NCI-H1048 (cell line): ENCODE measurements at places on chromosomes 6 and 20.

GRCh38 chr6:14254505-14254904 lies 136.9 kb downstream of the CD83 start:
- DNase-seq: no peak

DNA sequence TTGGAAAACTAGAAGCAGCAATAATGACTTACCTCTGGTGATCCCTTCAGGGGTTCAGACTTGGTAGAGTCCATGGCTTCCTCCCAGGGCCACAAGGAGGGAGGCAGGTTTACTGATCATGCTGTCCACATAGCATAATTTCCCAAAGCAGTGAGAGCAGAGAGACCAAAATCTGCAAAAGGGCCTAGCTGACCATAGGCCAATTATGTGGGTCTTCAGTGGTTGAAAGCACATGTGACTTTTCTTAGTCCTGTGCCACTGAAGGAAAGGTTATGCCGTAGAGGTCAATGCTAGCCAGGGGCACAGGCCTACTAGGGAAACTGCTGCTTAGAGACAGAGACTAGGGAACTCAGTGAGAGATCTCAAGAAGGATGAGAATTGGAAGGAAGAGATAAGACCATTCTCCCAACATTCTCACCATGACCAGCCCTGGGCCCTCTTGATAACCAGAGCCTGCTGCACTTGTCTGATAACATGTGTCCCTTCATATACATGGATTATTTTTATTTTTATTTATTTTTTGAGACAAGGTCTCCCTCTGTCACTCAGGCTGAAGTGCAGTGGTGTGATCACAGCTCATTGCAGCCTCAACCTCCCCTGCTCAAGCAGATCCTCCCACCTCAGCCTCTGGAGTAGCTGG lies 2.0 kb upstream of the GTPBP2 start:
- no peak for DNase-seq

DNA sequence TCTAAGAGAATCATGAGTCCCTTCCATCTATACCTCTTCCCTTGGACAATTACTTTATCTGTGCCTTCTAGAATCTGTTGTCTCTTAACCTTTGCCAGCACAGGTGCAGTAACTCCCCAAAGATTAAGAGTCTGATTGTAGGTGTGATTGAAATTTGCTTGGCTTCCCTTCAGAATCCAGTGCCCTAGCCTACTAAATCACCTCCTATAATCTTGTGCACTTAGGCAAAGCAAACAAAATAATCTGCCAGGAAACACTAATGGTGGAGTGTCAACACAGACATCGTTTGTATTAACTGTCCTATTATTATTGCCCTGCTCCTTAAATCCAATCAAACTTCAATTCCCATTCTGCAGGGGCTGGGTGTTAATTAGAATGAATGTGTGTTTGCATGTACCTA lies 28.0 kb downstream of the ID4 start:
- DNase-seq: no peak

GRCh38 chr6:131694832-131695426 lies 6.3 kb downstream of the OR2A4 start:
- peak; percentile 11 for DNase-seq

- no peak for DNase-seq
Observed at GRCh38 chr20:51128198-51128597, 105.3 kb upstream of the KCNG1 start.

DNA sequence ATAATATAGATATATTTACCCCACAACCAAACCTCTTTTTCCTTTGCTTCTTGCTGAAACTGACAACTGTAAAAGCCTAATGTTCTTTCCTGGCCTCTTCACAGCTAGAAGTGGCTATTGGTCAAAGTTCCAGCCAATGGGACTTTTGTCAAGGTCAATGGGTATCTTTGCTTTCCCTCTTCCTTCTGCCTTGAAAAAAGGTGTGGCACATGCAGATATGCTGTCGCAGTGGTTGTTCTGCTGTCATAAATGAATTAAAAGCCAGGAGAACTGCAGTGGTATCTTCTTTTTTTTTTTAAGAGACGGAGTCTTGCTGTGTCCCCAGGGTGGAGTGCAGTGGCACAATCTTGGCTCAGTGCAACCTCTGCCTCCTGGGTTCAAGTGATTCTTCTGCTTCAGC lies 29.9 kb downstream of the MAN1A1 start:
- DNase-seq: no peak

DNA sequence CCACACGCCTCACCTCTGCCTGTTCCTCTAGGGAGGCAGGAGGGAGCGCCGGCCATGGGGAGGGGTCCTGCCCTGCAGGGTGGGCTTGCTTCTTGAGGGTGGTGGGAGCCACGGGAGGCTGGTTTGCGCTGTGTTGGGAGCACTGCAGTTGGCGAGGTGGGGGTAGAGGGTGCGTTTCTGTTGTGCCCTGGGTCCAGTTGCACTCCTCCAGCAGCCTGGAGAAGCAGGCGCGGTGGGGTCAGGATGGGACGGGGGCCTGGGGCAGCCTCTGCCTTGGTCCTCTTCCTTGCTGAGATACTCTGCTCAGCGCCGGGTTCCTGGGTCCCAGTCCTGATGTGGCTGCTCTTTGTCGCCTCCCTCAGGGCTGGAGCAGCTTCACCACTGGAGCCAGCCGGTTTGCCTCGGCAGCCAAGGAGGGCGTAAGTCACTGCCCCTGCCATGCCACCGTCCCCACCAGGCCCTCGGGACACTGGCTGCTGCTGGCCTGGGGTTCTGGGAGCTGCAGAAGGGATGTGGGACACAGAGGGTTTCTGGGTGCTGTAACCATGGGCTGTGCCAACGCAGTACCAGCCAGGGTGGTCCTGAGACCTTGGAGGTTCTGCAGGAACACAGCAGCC lies 8.4 kb downstream of the ARFGAP1 start:
- DNase-seq: no peak

DNA sequence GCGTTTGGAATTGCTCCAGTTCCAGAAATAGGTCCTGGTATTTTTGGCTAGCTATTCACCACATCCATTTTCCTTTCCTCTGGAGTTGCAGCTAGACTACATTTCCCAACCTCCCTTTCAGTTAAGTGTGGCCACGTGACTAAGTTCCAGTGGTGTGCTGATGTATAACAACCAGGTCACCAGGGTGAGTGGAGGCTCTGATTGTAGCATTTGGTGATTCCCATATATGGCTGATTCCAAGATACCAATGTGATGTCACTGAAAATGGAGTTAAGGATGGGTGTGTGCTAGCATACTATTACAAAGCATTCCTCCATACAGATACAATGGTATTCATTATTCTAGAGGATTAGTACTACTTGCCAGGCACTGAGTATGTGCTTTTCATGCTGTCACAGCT lies 49.7 kb upstream of the STK35 start:
- DNase-seq: no peak

- DNase-seq: no peak
Observed at GRCh38 chr6:149077208-149077607, 240.3 kb upstream of the TAB2 start.

GRCh38 chr20:8242827-8243724 lies 111.0 kb downstream of the PLCB1 start:
- no peak for DNase-seq

- DNase-seq: no peak
Observed at GRCh38 chr20:17652411-17652810, 29.6 kb downstream of the RRBP1 start.

DNA sequence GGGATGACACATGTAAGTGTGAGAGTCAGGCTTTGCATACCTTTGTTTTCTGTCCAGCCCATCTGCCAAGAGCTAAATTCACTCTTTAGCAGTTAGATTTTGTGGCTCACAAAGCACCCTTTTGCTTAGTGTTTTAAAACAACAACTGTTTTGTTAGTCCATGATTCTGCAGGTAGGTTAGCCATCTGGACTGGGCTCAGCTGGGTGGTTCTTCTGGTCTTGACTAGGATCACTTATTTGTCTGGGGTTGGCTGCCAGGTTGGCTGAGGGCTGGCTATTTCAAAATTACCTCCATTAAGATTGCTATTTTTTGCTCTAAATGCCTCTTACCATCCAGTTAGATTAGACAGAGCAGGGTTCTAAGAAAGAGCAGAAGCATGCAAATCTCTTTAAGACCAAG lies 489.3 kb downstream of the BTBD3 start:
- no peak for DNase-seq

GRCh38 chr20:3784216-3784853 lies 2.2 kb downstream of the CENPB start:
- no peak for DNase-seq

DNA sequence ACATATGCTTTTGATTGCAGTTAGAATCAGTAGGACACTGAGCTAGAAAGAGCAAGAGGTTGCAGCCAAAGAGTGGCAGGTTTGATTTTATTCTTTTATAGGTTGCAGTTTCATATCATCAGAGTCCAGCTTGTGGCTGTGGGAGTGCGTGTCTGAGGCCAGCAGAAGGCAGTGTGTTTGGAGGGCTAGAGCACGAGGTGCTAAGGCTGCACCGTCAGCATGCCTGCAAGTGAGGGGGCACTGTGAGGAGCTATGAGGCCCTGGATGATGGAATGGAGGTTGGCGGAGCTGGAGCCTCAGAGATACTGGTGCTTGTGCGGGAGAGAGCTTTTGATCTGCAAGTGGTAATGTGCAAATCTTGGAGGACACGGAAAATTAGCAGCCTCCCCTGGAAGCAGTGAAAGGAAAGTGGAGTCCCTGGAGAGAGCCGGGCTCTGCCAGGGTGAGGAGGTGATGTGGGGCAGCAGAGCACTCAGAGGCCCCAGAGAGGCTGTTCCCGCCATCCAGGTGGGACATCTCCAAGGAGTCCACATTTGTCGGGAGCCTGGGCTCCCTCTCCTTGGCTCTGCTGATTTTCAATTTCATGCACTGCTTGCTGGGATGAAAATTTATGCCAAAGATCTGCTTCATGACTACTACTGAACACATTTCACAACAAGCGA lies 43.6 kb downstream of the PXDC1 start:
- no peak for DNase-seq

- DNase-seq: no peak
Observed at GRCh38 chr6:170424604-170425126, 118.1 kb downstream of the FAM120B start.

GRCh38 chr6:158358450-158359077 lies 46.3 kb downstream of the TULP4 start:
- no peak for DNase-seq

DNA sequence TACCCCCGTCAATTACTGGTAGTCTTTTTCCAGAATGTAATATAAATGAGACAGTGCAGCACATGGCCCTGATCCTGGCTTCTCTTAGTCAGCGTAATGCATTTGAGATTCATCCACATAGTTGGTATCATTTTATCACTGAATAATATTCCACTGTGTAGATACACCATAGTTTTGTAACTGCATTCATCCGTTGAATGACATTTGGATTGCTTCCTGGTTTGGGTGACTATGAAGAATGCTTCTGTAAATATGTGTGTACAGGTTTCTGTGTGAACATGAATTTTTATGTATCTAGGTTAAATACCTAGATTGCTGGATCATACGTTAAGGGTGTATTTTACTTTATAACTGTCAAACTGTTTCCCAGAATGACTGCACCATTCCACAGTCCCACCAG lies 62.6 kb upstream of the STMND1 start:
- no peak for DNase-seq

DNA sequence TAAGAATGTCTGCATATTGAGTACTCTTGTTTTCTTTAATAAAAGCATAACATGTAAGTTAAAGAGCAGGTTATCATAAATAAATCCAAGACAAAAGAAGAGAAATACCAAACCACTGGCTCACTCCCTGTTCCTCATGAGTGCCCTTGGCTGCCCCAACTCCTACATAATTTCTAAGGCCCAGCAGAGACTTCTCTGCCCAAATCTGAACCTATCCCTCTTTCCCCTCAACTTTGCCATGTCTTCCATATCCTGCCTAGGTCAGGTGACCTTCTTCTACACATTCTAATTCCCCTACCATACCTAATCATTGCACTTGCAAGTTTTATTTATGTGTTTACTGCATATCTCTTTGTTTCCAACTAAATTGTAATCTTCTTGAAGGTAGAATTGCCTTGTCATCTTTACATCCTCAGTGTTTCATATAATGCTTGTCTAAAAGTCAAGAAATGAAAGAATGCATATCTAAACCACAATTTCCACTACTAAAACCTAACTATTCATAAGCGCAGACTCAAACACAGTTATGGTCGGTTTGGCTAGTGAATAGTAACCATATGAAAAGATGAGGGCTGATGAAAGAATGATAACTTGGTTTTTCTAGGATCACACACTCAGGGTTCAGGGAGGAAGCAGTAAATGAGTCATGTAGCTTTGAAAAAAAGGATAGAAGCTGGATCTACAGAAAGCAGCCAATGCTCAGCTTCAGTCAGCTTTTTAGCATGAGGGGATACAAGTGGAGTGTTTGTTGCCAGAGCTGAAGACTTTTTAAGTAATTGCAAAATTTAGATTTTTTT lies 53.3 kb upstream of the EYA4 start:
- DNase-seq: no peak

GRCh38 chr6:14925025-14925698 lies 320.7 kb upstream of the JARID2 start:
- DNase-seq: no peak

DNA sequence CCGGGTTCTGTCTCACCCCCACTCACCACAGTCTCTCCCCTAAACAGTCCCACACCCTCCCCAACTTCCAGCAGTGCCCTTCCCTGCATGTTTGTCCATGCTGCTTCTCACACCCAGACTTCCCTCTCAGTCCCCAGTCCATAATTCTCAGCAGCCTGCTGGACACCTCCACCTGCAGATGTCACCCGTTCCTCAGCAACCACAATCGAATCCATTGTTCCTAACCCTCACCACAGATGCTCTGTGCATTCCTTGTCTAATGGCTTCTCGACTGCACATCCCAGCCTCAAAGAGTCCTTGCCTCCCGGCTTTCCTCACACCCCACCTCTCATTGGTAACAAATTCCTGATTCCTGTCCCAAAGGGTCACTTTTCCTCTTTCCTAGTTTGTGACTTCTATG lies 55.6 kb downstream of the GOPC start:
- no peak for DNase-seq

- no peak for DNase-seq
Observed at GRCh38 chr6:2450546-2450945, 205.1 kb upstream of the GMDS start.

DNA sequence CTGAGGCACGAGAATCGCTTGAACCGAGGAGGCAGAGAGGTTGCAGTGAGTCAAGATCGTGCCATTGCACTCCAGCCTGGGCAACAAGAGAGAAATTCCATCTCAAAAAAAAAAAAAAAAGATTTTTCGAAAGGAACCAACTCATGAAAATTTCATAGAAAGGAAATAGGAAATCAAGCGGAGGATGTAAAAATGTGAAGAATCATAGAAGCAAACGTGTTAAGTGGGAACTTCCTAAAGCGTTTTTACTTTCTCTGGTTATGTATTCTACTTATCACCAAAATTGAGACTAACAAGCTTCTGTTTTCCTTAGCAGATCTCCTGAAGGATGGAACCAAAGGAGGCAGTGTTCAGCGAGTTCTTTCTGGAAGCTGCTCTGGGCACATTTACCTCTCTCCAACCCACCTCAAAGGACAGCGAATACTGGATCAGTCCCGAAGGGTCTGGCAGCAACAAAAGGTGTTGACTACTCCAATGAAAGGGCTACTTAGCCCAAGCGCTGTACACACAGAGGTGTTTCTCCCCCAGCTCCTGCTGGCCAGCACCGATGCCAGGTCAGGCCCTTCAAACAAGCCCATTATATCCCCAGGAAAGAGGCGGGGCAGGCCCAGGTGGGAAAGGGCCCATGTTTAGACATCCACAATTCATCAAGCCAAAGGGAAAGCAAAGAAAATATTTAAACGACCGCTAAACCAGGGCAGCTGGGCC lies 327.5 kb upstream of the JARID2 start:
- DNase-seq: no peak
